Activated CD4-positive, alpha-beta T cell treated with anti-CD3 and anti-CD28 coated beads for 24 hours (primary cell): ENCODE measurements at places on chromosomes 6 and 20.
A peak's percentile ranks its signal among the peaks of the same experiment; 100 is the strongest.

GRCh38 chr6:29861521-29862255 lies 34.1 kb downstream of the HLA-G start:
- no peak for DNase-seq

GRCh38 chr20:24737212-24737850 lies 211.7 kb upstream of the CST7 start:
- DNase-seq: no peak

- DNase-seq: no peak
These were observed 667.5 kb downstream of the DOK5 start for GRCh38 chr20:55142932-55143331.

- DNase-seq: no peak
These were observed 176.1 kb downstream of the MBOAT1 start for GRCh38 chr6:20036141-20036677.

GRCh38 chr6:28693033-28693750 lies 167.5 kb downstream of the GPX5 start:
- no peak for DNase-seq

- no peak for DNase-seq
These were observed 307.7 kb downstream of the ARHGAP18 start for GRCh38 chr6:129402244-129402643.

GRCh38 chr6:113290684-113291083 lies 566.5 kb upstream of the MARCKS start:
- DNase-seq: no peak

- no peak for DNase-seq
These were observed 20.7 kb downstream of the COL19A1 start for GRCh38 chr6:69887026-69887425.

DNA sequence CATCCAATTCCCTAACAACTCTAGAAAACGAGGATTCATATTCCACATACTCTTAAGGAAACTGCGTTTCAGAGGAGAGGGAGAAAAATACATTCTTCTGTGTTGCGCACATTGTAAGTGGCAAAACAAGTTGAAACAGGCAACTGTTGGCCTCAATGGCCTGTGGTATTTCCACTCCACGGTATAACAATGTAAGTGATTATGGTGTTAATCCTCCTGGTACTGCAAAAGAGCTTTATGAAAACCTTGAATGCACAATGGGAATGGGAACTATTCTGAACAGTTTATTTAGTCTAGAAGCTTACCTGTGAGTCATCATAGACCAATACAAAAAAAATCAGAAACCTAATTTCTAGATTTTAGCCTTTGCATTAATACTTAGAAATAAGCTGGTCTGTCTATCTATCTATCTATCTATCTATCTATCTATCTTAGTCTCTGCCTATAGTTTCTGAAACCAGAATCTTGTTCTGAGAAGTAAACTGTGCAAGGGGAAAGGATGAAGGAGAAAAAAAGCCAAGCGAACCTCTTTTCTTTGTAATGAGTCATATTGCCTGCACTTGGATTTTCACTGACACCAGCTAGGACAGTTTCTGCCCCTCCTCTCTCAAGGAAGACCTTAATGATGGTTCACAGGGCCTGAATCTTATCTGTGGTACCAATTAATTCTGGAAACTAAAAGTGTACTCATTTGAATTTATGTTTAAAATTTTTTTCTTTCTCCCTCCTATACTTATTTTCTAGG lies 101.5 kb downstream of the RNF144B start:
- DNase-seq: no peak

DNA sequence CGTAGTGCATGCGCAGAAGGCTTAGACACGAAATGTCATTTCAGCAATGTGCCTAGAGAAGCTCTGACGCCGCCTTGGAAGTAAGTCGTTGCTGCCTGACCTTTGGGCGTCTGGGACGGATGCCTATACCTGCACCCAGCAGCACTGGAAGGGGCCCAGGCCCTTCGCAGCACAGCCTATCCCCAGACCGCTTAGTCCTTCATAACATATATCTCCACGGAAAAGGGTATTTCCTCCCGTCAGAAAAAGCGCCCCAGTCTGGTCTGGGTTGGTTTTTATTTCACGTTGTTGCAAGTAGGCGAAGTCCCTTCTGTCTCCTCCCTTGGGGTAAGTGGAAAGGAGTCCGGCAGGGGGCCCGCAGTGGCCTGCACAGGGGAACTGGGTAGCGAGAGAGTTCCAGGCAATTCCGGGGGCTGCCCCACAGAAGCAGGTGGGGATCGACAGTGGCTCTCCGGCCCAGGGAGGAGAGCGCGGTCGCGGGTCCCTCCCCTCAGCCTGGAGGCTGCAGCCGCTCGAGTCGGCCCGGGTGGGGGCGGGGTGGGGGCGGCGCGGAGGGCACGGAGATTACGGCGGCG lies 559 bp upstream of the EYA4 start:
- no peak for DNase-seq

GRCh38 chr6:766625-767024 lies 73.7 kb upstream of the EXOC2 start:
- DNase-seq: no peak

GRCh38 chr6:167963589-167964057 lies 33.8 kb upstream of the KIF25 start:
- no peak for DNase-seq

DNA sequence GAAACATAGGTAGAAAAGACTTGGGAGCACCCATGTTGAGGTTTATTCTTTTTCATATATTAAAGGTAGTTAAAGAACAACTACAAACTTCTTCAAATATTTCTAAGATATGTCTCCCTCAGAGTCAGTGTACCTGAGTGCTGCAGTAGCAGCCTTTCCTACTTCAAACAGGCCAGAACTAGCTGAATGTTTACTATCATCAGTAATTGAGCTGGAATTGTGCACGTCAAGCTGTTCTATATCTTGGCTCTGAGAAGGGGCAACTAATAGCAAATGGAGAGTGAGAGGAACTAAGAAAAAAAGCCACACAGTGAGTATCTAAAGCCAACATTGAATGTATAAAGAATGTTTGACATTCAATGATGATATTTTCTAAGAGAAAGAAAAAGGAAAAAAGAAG lies 21.7 kb downstream of the MTCL3 start:
- no peak for DNase-seq

- no peak for DNase-seq
These were observed 8.7 kb downstream of the ZNF335 start for GRCh38 chr20:45963059-45964005.

DNA sequence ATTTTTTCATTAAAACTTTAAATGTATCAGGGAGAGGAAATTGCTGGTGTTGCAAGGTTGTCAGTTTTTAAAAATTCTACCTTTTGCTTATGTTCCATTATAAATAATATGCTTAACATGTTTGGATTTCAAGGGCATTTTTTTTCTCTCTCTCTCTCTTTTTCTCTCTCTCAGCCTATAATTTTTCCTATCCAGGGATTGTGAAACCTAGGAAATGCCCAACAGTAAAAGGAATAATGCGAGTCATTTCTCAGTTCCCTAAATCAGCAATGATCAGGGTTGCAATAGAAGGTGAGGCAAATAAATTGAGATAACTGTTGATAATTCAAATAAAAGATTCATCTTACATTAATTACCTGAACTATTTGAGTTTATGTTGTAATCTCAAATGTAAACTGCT lies 53.2 kb upstream of the IFNGR1 start:
- no peak for DNase-seq

DNA sequence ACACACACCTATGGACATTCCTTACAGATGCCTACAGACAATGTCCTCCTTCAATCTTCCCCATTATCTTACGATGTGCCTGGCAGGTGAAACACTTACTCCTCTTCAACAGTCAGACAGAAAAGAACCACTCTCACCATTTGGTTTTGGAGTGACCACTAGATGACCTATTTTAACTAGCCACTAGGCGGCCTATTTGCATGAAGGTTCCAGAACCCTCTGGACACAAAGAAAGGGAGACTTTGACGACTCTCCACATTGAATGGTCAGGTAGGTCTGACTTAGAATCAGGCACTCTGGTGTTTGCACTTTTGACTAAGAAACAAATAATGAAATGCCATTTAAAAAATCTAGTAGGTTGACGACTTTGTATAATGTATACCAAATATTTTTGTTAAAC lies 42.0 kb downstream of the PNLDC1 start:
- DNase-seq: no peak

GRCh38 chr6:73566954-73567591 lies 46.2 kb upstream of the EEF1A1 start:
- no peak for DNase-seq

DNA sequence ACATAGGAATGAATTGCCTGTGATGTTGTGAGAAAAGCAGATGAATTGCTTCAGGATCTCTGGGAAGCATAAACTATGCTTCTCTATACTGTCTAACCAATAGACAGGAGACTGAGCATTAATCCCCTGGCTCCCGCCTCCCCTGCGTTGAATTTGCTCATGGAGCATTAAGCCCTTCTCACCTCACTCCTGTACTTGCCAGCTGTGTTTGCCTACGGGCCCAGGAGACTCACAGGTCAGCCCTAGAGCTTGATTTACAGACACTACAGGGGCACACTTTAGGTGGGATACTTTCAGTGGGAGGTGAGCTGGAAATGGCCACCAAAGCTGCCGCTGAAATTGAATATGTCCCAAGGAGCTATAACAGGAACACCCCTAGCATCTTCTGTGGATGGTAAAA lies 418.7 kb downstream of the CBLN4 start:
- DNase-seq: no peak

DNA sequence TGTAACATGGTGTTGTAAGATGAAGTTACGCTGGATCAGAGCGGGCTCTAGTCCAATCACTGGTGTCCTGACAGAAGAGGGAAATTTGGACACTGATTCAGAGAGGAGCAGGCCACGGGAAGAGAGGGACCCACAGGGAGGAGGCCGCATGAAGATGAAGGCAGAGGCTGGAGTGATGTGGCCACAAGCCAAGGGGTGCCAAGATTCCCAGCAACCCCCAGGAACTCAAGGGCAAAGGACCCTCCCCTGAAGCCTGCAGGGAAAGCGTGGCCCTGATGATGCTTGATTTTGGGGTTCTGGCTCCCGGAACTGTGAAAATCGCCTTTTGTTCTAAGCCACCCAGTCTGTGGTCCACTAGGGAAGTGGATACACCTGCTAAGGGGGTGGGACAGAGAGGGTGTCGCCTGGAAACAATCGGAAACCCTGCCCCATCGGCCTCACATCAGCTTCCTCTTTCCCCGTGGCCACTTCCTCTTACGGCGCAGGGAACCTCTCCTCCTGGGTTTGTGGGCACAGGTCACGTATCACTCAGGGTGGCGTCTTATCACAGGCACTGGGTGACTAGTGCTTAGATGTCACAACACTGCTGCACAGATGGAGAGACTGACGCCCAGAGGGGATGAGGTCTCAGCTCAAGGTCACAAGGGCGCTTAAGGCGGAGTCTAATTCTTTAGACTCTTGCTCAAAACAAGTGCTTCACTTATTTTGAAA lies 58.0 kb downstream of the SULF2 start:
- peak; percentile 29 for DNase-seq

- no peak for DNase-seq
These were observed 9.4 kb downstream of the MDGA1 start for GRCh38 chr6:37688078-37688850.

GRCh38 chr20:44646641-44647274 lies 4.7 kb downstream of the ADA start:
- DNase-seq: no peak

GRCh38 chr6:19391926-19392325 lies 445.2 kb upstream of the ID4 start:
- DNase-seq: no peak

DNA sequence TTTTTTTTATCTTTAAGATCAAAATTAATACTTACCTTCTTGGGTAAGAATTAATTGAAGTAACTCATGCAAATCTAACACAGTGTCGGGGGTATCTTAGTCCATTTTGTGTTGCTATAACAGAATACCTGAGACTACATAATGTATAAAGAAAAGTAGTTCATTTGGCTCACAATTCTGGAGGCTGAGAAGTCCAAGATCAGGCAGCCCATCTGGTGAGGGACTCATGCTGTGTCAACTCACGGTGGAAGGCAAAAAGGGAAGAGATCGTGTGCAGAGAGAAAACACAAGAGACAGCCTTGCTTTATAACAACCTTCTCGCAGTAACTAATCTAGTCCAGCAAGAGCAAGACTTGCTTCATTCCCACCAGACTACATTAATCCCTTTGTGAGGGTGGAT lies 92.9 kb upstream of the VSTM2L start:
- DNase-seq: no peak

DNA sequence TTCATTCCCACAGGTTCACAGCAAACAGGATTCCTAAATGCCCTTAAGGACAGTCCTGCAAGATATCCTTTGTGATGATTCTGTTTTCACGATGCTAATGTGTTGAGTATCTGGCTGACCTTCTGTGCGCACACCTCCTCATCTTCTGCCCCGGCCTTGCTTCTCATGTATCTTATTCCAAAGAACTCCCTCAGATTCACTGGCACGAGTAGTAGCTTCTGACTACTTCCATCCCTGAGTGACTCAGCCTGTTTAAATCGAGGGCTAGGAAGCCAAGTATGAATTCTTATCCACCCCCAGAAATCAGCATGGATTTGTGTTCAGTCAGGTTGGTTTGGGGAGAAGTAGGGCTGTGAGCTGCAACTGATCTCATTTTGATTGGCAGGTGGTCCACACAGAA lies 190.2 kb upstream of the SNX9 start:
- DNase-seq: no peak

DNA sequence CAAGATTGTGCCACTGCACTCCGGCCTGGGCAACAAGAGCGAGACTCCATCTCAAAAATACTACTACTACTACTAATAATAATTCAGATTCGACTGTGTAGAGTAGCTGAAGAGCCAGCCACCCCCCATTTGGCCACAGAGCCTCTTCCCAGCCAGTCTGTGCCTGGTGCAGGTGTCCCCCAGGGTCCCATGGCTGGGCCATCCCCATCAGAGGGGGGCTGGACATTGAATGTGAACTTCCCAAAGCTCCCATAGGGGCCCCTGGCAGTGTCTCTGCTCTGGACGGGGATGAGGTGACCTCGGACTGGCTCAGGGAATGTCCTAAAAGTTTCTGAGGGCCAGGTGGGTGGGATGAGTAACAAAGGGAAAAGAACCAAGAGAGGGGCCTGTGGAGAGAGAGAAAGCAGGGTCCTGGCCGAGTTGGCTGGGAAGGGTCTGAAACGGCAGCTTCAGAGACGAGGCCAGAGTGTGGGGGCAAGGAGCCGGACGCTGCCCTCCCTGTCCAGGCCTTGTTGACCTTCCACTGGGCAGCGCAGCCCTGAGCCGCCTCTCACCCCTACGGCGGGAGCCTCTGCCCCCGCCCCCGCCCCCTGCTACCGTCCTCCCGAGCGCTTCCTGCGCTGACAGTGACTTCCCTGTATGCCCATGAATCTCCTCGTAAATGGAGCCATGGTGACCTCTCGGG lies 24.9 kb upstream of the PCMTD2 start:
- DNase-seq: no peak
